ENCODE measurements at places on chromosomes 6 and 20.

DNA sequence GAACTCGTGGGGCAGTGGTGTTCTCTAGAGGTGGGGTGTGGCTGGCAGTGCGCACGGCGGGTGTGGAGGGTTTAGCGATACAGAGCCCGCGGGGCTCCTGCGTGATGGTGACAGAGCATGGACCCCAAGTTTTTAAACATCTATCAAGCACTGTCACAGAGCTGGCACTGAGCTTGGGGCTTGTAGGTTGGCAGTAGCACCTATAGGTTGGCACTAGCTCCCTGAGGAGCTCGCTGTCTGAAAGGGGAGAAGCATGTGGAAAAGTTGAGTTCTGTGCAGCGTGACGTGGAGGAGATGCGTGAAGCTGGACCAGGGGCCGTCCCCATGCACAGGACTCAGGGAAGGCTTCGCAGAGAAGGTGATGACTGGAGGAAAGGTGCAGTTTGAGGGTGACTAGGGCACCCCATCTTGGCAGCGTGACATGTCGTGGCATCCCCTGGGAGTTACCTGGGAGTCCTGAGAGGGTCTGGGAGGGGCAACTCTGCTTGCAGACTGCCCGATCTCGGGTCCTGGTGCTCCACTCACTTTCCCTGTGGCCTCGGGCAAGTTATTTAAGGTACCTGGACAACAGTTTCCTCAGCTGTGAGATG, 122.0 kb downstream of the CDH4 start:
- DNase-seq: no peak

GRCh38 chr20:19557291-19557690, 200.8 kb upstream of the RIN2 start:
- DNase-seq: no peak

DNA sequence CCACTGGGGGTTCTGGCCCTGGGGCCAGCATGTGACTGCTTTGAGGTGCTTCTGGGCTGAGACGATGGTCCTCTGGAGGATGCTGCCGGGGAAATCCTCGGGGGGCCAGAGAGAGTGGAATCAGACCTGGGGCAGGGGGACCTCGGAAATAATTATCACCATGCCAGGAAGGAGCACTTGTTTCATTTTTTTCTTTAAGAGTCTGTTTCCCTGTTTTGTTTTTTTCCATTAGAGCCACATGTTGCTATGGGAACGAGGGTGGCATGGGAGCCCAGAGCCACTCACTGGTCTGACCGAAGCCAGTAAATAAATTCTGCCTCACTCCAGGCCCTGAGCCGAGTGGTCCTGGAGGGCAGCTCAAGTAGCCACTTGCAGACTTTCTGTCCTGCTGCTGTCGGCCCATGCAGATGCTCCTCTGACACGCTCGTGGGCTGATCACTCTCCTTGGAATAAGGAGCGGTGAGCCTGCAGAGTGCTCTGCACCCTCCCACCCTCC, 365.1 kb downstream of the ZFAND3 start:
- DNase-seq: no peak

- no peak for DNase-seq
Measured at GRCh38 chr6:36075656-36076055, 48.0 kb downstream of the MAPK14 start.

GRCh38 chr6:134698228-134698627, 251.7 kb downstream of the ALDH8A1 start:
- DNase-seq: no peak

- no peak for DNase-seq
Measured at GRCh38 chr6:151012321-151013294, 147.1 kb downstream of the MTHFD1L start.

DNA sequence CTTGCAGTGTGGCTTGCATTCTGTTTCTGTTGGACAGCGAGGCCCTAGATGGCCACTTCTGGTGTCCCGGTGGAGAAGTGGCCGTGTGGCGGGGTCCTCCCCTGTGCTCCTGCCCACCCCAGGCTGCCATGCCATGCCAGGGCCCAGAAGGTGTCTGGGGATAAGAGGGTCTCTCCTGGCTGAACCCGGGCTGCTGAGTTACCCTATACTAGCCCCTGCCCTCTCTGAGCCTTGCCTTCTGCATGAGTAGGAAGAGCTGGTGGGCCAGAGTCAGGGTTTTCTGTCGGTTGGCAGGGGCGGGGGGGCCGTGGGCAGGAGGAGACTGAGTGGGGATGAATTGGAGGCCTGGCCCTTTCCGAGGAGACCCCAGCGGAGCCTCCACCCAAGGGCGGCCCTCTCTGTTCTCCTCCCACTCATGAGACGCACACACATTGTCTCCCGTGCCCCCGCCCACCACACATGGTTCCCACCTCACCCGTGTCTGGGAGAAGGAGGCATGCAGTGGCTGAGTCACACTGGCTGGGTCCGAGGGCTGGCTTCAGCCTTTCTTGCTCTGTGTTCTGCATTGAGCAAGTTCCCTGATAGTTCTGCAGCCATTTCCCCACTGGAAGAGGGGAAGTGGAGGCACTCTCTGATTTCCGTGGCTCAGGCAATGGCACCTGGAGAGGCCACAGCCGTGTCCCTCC, 24.6 kb downstream of the VSTM2L start:
- no peak for DNase-seq

GRCh38 chr6:74073999-74074398, 378.0 kb downstream of the CD109 start:
- no peak for DNase-seq

DNA sequence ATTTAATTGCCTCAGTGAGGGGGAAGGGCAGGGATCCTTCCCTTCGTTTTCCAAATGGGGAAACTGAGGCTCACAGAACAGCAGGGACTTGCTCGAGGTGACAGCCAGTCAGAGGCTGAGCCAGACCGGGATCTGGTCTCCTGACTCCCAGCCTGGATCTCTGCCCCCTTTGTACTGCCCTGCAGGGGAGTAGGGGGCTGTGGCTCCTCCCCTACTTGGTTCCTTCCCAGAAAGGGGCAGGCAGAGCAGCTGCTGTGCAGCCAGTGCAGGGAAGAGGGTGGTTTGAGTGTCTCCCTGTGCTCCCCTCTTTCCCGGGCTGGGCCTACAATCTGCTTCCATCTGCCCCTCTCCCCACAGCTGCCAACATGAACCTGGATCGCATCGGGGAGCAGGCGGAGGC, 37.6 kb downstream of the UQCC2 start:
- DNase-seq: no peak
